ENCODE measurements at places on chromosomes 1 and 21.

GRCh38 chr1:242813490-242814091 is 289.1 kb upstream of the PLD5 start:
- no peaks in the 10 kb centered on the region for H3K4me1 ChIP-seq
- H3K27me3 ChIP-seq, result no peaks in the 10 kb centered on the region
- H3K36me3 ChIP-seq, result no peaks in the 10 kb centered on the region
- DNase-seq, result no peak
- no peak overlapping the region for H3K27ac ChIP-seq
- no peak overlapping the region for H3K4me3 ChIP-seq

DNA sequence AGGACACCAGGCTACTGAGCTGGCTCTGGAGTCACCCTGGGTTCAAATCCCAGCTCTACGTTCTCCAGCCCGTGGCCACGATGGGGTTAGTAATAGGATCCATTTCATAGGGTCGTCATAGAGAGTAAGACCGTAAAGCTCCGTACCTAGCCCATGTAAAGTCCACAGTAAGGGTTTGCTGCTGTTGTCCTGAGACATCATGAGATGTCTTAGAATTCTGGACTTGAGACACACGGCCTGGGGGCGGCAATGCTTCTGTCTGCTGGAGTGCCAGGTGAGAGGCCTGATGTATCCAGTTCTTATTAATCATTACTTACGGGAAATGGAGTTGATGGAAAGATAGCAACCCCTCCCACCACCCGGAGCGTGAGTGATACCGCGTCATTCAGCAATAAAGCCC is 3.6 kb downstream of the TCP10L start:
- H3K27me3 ChIP-seq, result no peaks in the 10 kb centered on the region
- H3K4me3 ChIP-seq, result no peak overlapping the region
- no peak overlapping the region for H3K27ac ChIP-seq
- H3K4me1 ChIP-seq, result no peaks in the 10 kb centered on the region

GRCh38 chr1:62337706-62338631 is 18.7 kb upstream of the KANK4 start:
- no peak overlapping the region for H3K4me3 ChIP-seq
- no peaks in the 10 kb centered on the region for H3K36me3 ChIP-seq
- no peaks in the 10 kb centered on the region for H3K4me1 ChIP-seq
- no peaks in the 10 kb centered on the region for H3K27me3 ChIP-seq
- H3K27ac ChIP-seq, result no peak overlapping the region
- peak; percentile 54 for DNase-seq

DNA sequence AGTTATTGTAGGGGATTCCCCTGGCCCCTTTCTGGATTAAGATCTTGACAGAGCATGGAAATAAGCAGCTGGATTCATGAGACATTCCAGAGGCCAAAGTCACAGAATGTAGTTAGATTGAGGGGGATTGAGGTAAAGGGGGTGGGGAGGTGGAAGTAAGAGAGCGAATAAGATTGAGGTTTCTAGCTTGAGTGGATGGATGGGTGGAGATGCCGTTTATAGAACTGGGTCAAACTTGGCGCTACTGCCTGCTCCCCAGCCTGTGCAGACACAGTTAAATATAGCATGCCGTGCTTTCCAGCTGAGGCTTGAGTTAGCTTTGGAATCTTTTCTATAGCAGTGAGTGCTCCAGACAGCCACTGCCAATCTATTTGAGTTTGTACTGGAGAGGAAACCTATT is 85.7 kb downstream of the DYRK1A start:
- H3K4me1 ChIP-seq, result peaks cover 61% of the 10 kb centered on the region
- no peak for DNase-seq
- no peaks in the 10 kb centered on the region for H3K36me3 ChIP-seq
- H3K4me3 ChIP-seq, result no peak overlapping the region
- H3K27me3 ChIP-seq, result no peaks in the 10 kb centered on the region
- H3K27ac ChIP-seq, result no peak overlapping the region

Measured in GM23338 (cell line).